ENCODE measurements at places on chromosomes 16 and 17.

- DNase-seq = no peak
Observed at GRCh38 chr17:12021623-12022140, 1.0 kb downstream of the MAP2K4 start.

GRCh38 chr16:10539236-10539635, 41.2 kb downstream of the EMP2 start:
- no peak for DNase-seq

- DNase-seq = no peak
Observed at GRCh38 chr17:41775394-41776226, 10.9 kb downstream of the JUP start.

DNA sequence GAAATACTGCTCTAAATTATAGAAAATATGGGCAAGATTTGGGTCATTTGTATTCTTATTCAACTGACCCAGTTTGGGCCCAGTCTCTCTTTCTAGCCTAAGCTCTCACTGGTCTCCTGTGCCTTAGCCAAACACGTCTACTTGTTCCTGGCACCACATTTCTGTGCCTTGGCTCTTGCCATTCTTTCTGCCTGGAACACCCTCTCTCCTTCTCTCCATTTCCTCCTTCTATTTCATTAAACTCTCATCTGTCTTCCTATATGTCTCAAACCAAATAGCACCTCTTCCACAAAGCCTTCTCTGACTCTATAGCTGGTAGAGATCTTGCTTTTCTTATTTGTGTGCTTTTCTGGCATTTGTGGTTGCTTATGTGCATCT, 37.7 kb upstream of the NUFIP2 start:
- no peak for DNase-seq

- no peak for DNase-seq
Observed at GRCh38 chr17:33972763-33973162, 282.3 kb upstream of the CCL2 start.

- no peak for DNase-seq
Observed at GRCh38 chr16:11094075-11094856, 149.9 kb downstream of the CLEC16A start.

DNA sequence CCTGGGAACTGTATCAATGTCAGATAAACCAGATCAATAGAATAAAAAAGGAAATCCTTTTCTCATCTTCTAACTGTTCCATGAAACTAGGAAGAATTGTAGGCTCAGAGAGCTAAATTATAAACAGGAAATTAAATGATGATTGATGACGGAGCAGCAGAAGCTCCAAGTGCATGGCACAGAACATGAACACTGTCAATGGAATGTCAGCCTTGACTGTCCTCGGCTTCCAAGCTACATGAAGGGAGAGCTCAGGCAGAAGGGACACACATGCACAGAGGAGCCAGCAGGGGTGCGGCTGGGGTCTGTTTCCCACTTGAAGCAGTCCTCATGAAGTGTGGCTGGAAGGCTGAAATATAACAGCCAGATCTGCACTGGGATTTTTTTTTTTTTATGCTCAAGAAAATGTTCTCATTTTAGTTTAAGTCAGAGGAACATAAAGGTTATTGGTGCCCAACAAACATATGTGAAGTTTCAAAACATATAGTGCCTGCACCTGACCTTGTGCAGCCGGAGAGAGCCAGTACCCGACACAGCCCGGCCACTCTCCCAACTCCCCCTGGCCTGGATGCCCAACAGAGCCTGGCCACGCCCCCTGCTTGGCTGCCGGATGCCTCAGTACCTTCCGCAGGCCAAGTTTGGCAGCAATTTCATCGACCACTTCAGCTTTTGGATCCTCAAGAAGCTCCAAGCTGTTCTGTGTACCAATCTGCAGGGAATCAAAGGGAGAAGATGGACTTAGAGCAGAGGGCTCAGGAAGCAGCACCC, 37.0 kb downstream of the NPLOC4 start:
- DNase-seq = no peak

DNA sequence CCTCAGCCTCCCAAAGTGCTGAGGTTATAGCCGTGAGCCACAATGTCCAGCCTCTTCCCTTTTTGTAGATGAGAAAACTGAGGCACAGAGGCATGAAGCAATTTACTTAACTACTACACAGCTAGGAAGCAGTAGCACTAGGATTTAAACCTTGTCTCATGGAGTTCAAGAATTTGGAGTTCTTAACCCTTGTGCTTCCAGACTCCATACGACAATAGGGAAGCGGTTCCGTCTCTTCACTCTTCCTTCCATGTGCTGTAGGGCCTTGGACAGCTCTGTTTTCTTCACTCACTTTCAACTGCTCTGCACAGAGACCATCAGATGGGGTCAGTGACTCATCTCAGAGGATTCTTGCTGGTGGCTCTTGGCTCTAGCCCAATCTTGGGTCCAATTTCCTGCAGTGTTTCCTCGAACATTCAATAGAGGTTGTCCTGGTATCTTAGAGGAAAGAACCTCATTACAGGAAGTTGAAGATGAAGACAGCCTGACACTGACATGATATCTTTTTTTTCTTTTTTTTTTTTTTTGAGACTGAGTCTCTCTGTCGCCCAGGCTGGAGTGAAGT, 19.3 kb downstream of the ITGAL start:
- no peak for DNase-seq

DNA sequence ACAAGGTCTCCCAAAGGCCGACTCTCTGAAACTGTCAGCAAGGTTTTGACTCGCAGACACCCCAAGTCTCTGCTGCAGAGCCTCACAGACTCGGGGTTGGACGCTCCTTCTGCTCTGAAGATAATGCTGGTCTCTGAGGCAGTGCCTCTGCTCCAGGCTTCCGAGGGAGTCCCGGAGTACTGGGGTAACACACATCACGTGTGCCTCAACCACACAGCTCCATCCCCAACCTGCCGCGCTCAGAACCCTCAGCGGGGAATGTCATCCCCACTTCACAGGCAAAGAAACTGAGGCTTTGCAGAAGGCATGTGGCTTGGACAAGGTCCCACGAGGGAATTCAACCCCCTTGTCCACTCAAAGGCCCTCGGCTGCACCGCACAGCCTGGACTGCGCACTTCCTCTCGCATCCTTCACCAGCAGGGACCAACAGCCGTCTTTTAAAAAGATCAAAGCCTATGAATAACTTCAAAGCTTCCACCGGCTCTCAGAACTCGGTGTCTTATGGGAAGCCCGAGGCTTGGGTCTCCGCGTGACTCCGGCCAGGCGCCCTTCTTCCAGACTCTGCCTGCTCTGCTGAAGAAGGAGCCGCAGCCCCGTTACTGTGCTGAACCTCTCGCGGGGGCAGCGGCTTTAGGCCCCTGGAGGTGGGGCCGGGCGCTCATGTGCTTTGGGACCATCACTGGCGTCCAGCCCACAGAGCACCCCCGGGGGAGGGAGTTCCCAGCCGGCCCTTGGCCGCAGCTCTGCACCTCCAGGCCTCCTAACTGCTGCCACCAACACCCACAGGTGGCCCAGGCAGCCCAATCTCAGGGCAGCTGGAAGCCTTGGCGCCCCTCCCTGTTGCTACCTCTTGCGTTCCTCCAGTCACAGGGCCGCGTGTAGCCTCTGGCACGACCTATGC, 2.2 kb downstream of the TMEM204 start:
- no peak for DNase-seq

- DNase-seq = no peak
Observed at GRCh38 chr17:62631936-62632924, 4.8 kb downstream of the MRC2 start.

DNA sequence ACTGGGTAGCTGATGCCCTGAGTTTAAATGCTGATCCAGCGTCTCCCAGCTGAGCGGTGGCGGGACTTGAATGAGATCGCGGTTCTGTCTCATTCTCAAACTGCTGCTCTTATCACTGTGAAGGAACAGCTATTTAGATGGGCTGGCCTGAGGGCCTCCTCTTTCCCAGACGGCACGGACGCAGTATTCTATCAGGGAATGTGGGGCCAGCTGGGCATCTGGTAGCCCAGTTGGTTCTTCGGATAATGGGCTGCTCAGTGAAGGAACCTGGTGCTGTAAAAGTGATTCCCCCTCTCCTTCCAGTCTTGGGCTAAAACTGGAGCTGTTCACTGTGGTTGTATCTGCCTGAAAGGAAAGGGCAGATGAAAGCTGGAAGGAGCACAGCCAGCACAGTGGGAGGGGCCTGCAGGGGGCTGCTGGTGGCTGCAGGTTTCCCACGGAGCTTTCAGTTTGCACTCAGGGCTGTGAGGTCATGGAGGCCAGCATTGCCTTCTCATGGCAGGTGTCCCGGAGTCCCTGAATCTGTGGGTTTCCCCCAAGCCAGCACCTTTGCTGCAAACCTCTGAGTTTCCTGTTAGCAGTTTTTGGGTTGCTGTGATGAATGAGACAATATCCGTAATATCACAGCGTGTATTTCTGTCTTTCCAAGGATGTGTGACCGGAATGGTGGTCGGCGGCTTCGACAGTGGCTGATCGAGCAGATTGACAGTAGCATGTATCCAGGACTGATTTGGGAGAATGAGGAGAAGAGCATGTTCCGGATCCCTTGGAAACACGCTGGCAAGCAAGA, 3.6 kb downstream of the IRF8 start:
- no peak for DNase-seq

- DNase-seq = no peak
Observed at GRCh38 chr16:11547118-11547916, 39.4 kb downstream of the LITAF start.

GRCh38 chr17:34254651-34255380, at the start of gene CCL2:
Gene CCL2, plus strand, starts transcription at chr17:34255285. Its CDS starts 65 bp downstream, at chr17:34255350.
- no peak for DNase-seq

GRCh38 chr16:30186782-30187555, 3.6 kb downstream of the CORO1A start:
- peak; percentile 68 for DNase-seq

GRCh38 chr17:57400648-57401047, 144.3 kb downstream of the MSI2 start:
- DNase-seq = no peak

GRCh38 chr17:19248928-19249574, 11.9 kb downstream of the EPN2 start:
- no peak for DNase-seq

GRCh38 chr16:3625911-3626732, 14.7 kb upstream of the SLX4 start:
- DNase-seq = no peak

DNA sequence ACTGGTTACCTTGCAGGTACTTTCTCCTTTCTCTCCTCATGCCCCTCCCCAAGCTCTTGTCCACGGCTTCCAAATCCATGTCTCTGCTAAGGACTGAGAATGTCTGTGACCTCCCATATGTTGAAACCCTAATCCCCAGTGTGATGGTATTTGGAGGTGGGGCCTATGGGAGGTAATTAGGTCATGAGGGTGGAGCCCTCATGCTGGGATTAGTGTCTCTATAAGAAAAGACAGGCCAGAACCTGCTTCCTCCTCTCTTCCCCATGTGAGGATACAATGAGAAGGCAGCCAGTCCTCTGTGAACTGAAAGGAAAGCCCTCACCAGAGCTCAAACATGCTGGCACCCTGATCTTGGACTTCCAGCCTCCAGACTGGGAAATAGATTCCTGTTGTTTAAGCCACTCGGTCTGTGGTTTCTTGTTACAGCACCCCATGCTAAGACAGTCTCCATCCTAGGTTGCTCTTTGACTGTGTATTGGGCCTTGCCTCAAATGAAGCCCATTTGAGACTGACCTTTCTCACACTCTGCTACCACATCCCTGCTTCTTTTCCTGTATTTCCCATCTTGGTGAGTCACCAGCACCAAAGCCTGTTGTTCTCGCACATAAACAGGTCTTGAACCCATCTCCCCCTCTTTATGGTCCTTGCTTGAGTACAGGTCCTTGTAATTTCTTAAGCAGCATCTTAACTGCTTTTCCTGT, 135.0 kb downstream of the CDK5R1 start:
- DNase-seq = no peak

GRCh38 chr17:47999582-47999981, 28.7 kb downstream of the CDK5RAP3 start:
- DNase-seq = no peak

DNA sequence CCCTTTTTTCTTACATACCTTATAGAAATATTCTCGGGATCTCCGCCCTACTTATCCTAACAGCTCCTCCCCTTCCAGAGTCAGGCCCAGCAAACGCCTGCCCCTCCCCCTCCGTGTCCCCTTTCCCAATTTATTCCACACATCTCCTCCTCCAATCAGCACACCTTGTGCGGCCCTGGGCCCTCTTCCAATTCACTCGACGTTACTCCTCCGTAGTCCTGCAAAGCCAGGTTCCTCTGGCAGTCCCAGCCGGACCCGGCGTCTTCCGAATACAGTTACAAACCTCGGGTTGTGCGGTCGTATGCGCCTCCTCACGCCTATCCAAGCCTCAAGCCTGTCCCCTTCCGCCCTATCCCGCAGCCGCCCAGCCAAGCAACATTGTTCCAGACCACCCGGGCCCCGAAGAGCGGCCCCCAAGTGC, 677 bp downstream of the CBX1 start:
- DNase-seq = no peak

- no peak for DNase-seq
Observed at GRCh38 chr16:12390644-12391043, 413.0 kb downstream of the CPPED1 start.

- no peak for DNase-seq
Observed at GRCh38 chr17:81916234-81917001, 1.6 kb downstream of the SIRT7 start.

GRCh38 chr17:39196241-39196807, 1.1 kb downstream of the CACNB1 start:
- no peak for DNase-seq

Data from activated naive CD4-positive, alpha-beta T cell (primary cell).